ENCODE measurements at places on chromosomes 13 and 19.

- H3K4me1 ChIP-seq: no peaks in the 10 kb centered on the region
- no peaks in the 10 kb centered on the region for H3K27me3 ChIP-seq
- H3K36me3 ChIP-seq: no peaks in the 10 kb centered on the region
These were observed 25.4 kb upstream of the ZMYM5 start for GRCh38 chr13:19888799-19889198.

- H3K27ac ChIP-seq: no peak overlapping the region
- no peaks in the 10 kb centered on the region for H3K27me3 ChIP-seq
- no peaks in the 10 kb centered on the region for H3K36me3 ChIP-seq
- H3K4me3 ChIP-seq: no peak overlapping the region
These were observed 36.5 kb downstream of the SCEL start for GRCh38 chr13:77571956-77572355.

GRCh38 chr19:7506385-7507328, 9.2 kb upstream of the ZNF358 start:
- no peaks in the 10 kb centered on the region for H3K36me3 ChIP-seq
- DNase-seq: peak; percentile 15
- no peak overlapping the region for H3K27ac ChIP-seq
- peaks cover 24% of the 10 kb centered on the region for H3K27me3 ChIP-seq

DNA sequence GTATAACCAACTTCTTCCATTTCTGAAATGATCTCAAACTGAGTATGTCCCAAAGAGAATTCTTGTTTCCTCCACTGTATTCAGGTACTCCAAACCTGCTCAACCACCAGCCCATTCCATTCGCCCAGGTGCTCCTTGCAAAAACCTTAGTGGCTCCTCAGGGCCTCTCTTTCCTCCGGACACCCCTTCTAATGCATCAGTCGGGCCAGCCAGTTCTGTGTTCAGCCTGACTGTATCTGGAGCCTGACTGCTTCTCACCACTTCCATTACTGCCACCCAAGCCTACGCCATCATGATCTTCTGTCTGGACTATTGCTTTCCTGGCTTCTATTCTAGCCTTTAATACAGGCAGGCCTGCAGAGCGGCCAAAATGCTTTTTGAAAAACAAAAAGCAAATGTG, 1.5 kb downstream of the PHF11 start:
- H3K4me3 ChIP-seq: no peak overlapping the region
- peaks cover 25% of the 10 kb centered on the region for H3K36me3 ChIP-seq
- no peaks in the 10 kb centered on the region for H3K27me3 ChIP-seq
- no peak for DNase-seq
- H3K27ac ChIP-seq: peak overlapping the region; percentile 82
- peaks cover 49% of the 10 kb centered on the region for H3K4me1 ChIP-seq

GRCh38 chr13:102402290-102402689, 442 bp upstream of the FGF14 start:
- no peak overlapping the region for H3K4me3 ChIP-seq
- peaks cover 46% of the 10 kb centered on the region for H3K27me3 ChIP-seq
- no peak for DNase-seq

- peak within 1 kb of the TSS; percentile 53 for H3K27ac ChIP-seq
- no peaks in the 10 kb centered on the region for H3K36me3 ChIP-seq
- peak; percentile 96 for DNase-seq
- H3K4me3 ChIP-seq: peak within 1 kb of the TSS; percentile 59
- peaks cover 35% of the 10 kb centered on the region for H3K4me1 ChIP-seq
These were observed at the start of gene MAST3 for GRCh38 chr19:18097217-18097992. TSS of gene MAST3 (plus strand) at chr19:18097778. CDS start at chr19:18097793, 15 bp downstream.

- H3K36me3 ChIP-seq: no peaks in the 10 kb centered on the region
- peaks cover 14% of the 10 kb centered on the region for H3K4me1 ChIP-seq
- no peak for DNase-seq
- H3K27me3 ChIP-seq: no peaks in the 10 kb centered on the region
- no peak overlapping the region for H3K4me3 ChIP-seq
These were observed 211.5 kb downstream of the KLF12 start for GRCh38 chr13:73922493-73923393.

DNA sequence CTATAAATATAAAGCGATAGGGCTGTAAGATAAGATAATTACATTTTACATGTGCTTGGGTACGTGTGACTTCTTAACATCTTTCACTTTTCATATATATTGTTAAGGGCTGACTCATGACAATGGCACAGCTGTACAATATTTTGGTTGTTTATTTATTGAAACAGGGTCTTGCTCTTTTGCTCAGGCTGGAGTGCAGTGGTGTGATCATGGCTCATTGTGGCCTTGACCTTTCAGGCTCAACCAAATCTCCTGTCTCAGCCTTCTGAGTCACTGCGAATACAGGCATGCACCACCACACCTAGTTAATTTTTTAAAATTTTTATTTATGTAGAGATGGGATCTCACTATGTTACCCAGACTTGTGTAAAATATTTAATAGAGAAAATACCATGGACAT, 2532.4 kb upstream of the PCDH20 start:
- no peaks in the 10 kb centered on the region for H3K27me3 ChIP-seq
- no peak for DNase-seq
- no peaks in the 10 kb centered on the region for H3K4me1 ChIP-seq
- H3K36me3 ChIP-seq: no peaks in the 10 kb centered on the region
- H3K4me3 ChIP-seq: no peak overlapping the region
- H3K27ac ChIP-seq: no peak overlapping the region

GRCh38 chr19:33691736-33692135, 70.0 kb downstream of the CHST8 start:
- H3K36me3 ChIP-seq: no peaks in the 10 kb centered on the region
- no peaks in the 10 kb centered on the region for H3K4me1 ChIP-seq
- H3K27ac ChIP-seq: no peak overlapping the region
- peaks cover 4% of the 10 kb centered on the region for H3K27me3 ChIP-seq

- H3K27me3 ChIP-seq: peaks cover 3% of the 10 kb centered on the region
- no peaks in the 10 kb centered on the region for H3K36me3 ChIP-seq
- no peak overlapping the region for H3K4me3 ChIP-seq
- peaks cover 10% of the 10 kb centered on the region for H3K4me1 ChIP-seq
These were observed 16.3 kb upstream of the KIR3DL3 start for GRCh38 chr19:54707962-54708361.

DNA sequence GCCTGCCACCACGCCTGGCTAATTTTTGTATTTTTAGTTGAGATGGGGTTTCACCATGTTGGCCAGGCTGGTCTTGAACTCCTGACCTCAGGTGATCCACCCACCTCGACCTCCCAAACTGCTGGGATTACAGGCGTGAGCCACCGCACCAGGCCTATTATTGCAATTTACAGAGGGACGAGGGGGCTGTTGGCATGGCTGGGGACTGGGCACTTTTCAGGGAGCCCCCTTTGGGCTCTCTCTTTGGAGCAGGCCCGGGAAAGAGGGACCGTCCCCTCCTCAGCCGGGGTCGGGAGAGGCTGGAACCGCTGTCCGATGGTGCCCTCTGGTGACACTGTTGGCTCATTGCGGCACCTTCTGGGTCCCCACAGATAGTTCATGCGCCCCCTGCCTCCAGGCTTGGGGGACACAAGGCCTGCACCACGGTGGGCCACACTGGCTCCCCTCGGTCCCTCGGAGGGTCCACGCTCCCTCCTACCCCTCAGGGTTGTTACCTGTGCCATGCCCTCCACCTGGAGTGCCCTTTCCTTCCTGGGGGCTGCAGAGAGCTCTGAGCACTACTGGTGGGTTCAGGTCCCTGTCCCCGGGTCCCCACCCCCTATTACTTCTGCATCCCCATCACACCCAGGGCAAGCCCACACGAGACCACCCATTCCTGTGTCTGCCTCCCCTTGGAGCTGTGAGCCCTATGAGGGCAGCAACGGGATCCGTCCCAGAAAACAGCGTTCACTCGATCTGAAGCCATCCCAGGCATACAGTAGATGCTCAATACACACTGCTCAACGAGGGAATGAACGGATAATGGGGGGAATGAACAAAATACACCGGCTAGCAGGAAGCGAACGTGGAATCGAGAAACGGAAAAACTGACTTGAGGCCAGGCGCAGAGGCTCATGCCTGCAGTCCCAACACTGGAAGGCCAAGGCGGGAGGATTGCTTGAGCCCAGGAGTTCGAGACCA, 12.5 kb downstream of the FEM1A start:
- H3K27me3 ChIP-seq: no peaks in the 10 kb centered on the region
- no peak overlapping the region for H3K27ac ChIP-seq
- H3K4me3 ChIP-seq: no peak overlapping the region
- DNase-seq: peak; percentile 69
- peaks cover 7% of the 10 kb centered on the region for H3K4me1 ChIP-seq

DNA sequence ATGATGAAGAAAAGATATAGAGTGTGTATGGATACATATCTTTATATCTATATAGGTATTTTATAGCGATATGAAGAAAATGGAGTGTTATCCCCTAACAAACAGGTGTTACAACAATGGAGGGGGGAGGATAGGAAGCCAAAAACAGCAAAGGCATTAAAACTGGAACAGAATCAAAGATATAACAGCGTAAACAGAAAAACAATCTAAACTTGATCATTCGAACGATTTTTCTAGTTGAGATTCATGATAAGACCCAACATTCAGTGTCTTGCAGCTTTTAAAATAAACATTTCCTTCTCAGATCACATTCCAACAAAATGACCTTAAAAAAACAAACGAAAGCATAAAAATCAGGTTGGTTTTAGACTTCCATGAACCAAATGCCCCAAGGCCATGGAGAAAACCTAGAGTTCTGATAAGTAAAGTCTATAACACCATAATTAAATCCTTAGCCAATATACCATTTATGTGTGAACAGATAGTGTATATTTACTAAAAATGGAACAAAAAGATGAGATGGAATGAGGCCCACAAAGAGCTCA, 55.7 kb downstream of the CAB39L start:
- no peaks in the 10 kb centered on the region for H3K36me3 ChIP-seq
- H3K4me3 ChIP-seq: no peak overlapping the region

Data from CD4-positive, alpha-beta T cell (primary cell).